ENCODE measurements at places on chromosomes 1 and 21.

DNA sequence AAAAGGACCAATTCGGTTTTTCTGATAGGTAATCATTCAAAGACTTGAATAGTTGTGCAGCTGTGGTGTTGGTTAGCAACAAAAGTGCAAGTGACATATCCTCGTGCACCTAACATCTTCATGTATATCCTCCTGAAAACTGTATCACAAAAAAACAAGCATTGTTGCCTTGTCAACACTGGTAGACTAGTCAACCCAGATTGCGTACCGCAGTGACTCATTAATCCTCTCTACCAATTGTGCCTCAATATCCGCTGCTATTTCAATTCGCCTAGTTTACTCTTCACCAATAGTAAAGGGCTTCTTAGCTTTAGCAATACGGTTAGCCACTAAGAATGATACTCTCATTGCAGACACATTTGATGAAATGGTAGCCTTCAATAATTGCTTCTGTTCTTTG, 3.5 kb downstream of the HHAT start:
- no peak for DNase-seq

GRCh38 chr1:217839161-217839560, 208.0 kb downstream of the SPATA17 start:
- no peak for DNase-seq

DNA sequence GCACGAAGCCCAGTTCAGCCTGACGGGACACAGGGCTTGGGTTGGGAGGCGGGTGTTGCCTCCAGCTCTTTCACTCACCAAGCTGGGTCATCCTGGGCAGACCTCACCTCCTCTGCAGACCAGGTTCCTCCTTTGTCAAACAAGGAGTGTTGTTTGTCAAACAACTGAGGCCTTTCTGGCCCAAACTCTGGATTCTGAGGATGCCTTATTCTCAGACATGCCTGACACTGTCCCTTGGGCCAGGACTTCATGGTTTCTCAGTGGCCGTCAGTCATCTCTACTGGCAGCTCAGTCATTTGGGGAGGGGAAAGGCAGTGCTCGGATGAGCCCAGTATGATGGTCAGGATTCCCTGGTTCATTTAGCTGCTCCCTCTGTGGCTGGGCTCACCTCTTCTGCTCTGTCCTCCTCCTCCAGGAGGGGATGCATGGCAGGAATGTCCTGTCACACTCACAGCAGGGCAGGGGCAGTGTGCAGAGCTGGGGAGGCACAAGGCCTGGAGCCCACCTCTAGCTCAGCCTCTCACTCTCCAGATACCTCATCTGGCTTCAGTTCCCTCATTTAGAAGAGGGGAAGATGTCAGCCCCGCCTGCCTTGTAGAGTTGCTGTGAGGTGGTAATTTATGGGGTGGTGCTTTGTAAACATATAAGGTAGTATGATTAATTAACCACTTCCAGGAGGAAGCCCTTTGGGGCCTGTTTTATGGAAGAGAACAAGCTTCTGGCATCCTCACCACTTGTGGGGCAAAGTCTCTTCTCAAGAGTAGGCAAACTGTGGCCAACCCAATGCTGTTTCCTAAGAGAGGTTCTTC, 20.6 kb downstream of the SLC2A1 start:
- DNase-seq: peak; percentile 67

DNA sequence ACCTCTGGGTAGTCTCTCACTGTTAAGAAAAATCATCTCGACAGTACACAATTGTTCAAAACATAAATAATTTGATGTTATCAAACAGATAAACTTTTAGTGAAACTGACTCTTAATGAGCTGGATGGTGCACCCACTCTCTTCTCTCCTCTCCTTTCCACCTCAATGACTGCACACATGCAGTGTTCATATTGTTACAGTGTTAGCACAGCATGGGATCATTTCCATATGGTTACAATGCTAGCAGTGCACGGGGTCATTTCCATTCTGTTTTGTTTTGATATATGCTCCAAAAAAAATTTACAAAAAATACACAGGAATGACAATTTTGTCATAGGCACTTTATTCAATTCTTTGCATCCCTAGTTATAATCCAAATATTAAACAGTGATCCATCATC, 26.4 kb upstream of the RNF187 start:
- DNase-seq: no peak

GRCh38 chr1:108537976-108538375, 21.9 kb upstream of the EEIG2 start:
- no peak for DNase-seq

DNA sequence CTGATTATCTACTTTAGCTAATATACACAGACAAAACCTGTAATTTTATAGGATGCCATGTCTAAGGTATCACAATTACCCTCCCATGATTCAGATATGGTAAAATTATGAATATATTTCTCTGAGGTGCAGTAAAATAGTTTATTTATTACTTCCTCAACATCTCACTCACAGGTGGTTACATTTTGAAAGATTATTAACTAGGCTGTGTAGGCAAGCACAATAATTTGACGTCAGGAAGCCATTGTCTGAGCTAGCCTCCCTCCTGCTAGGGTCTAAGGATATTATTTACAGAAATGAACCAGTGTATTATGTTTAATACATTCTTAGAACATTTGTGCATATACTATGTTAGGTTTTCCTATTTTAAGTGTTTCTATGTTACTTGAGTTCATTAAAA, 69.9 kb upstream of the ADGRL2 start:
- DNase-seq: no peak

DNA sequence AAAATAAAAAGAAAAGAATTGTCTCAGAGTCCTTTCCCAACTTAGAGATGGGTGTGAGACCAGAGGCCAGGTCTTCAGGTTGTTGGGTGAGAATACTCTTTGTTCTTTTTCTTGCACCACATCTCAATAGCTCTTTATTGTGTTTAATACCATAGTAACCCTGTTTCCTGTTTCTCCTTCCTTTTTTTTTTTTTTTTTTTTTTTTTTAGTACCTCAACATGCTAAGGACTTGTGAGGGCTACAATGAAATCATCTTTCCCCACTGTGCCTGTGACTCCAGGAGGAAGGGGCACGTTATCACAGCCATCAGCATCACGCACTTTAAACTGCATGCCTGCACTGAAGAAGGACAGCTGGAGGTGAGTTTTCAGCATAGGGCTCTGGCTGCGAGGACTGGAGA, 24.4 kb downstream of the CELF3 start:
- DNase-seq: peak; percentile 59

DNA sequence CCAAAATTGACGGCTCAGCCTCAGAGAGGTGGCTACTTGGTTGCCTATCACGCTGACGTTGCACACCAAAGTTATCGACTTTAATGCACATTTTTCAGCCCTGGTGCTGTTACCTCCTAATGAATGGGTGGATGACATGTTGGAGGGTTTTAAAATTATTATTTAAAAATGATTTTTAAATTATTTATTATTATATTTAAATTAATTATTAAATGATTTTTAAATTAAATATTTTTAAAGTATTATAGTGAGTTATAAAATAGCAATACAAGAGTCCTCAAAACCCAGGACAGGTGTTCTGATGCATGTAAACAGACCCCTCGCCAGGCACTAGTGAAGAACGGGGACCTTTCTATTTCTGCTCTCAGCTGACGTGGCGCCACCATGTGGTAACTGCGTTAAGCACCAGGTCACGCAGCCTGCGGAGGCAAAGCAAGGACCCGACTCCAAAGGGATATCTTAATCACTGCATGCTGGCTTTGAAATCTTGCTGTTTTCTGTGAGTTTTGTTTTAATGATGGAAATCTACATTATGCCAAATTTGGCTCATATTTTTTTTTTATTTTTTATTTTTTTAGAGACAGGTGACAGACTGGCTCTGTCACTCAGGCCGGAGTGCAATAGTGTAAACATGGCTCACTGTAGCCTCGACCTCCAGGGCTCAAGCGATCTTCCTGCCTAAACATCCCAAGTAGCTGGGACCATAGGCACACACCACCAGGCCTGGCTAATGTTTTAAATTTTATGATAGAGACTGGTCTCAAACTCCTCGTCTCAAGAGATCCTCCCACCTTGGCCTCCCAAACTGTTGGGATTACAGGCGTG, 22.6 kb downstream of the CASP9 start:
- peak; percentile 83 for DNase-seq

GRCh38 chr21:29873908-29874307, 65.9 kb downstream of the GRIK1 start:
- no peak for DNase-seq

DNA sequence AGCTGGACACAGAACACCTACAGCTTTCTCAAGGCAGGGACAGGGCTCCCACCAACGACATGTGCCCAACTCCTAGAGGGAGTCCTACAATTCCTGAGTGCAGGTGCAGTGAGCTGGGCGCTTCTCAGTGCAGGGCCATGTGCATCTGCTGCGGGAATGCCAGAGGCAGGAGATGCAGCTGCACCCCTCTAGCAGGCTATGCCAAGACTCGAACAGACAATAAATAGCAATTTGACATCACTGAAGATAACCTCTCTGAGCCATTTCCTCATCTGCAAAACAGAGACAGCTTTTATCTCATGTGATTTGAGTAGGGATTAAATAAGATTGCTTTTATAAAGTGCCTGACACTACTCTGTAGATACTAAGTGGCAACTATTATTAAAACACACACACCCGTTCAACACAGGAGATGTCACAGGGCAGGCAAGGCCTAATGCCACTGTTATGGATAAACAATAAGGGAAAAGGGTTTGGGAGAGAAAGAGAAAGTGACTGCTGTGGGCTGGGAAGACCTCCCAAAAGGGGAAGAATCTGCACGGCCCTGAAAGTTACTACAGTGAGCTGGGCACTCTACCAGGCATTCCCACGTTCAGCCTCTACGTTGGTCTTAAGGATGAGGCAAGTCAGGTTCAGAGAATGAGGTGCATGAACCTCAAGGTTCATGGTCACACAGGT, 5.7 kb downstream of the SLC9A1 start:
- DNase-seq: peak; percentile 45

- DNase-seq: no peak
Observed at GRCh38 chr1:203563291-203563690, 63.3 kb upstream of the ATP2B4 start.

- DNase-seq: no peak
Observed at GRCh38 chr1:89332461-89332860, 31.4 kb upstream of the GBP6 start.

DNA sequence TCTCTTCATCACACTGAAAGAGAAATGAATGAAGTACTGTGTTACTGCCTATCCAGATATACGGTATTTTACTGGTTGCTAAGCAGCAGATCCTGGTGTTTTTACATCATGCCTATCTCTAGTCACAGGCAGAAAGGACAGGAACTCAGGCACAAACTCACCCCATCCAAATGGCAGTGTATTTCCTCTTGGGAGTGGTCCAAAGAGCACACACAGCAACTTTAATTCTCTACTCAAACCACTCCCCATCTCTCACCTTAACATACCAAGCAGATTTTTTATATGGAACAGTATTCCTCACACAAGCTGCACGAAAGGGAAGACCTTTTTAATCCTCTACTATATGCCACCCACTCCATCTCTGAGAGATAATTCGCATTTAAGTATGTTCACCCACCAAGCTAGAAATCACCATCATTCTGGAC, 27.3 kb downstream of the EIF4G3 start:
- DNase-seq: peak; percentile 35

- no peak for DNase-seq
Observed at GRCh38 chr1:221760911-221761310, 19.0 kb upstream of the DUSP10 start.

- no peak for DNase-seq
Observed at GRCh38 chr1:74652711-74653139, 20.9 kb downstream of the ERICH3 start.

DNA sequence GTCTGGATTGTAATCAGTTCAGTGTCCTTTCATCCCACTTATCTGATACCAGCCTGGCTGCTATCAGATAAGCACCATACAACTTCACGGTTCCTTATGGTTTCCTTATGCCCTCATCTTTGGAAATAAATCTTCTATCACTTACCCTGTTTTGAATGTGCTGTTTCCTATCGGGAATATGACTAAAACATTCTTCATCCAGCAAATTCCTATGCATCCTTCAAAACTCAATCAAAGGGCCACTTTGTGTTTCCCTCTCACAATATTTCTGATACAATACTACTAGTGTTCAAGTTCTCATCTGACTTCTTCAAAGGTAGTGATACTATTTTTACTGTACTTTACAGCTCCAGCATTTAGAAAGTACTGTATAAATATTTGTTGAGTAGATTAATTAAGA, 513.2 kb downstream of the OMA1 start:
- DNase-seq: no peak

- DNase-seq: no peak
Observed at GRCh38 chr1:18147672-18148071, 40.1 kb downstream of the IGSF21 start.

DNA sequence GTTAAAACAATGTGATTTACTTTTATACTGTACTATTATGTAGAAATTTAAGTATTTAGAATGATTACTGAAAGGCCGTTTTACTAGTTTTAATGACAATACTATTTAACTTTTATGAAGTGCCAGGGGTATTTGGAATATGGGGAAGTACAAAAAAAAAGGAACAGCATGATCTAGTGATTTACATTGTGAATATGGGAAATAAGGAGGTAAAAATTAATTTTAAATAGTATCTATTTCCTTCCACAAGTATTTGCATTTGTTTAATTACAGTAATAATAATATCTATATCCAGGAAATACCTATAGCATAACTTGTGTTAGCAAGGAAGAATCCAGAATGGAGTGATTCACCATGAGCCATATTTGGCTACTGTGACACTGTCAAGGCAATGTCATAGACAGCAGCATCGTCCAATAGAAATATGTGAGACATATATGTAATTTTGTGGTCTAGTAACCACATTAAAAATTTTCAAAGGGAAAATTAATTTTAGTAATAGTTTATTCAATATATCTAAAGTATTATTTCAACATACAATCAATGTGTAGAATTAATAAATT, 22.0 kb downstream of the CNST start:
- DNase-seq: peak; percentile 51

DNA sequence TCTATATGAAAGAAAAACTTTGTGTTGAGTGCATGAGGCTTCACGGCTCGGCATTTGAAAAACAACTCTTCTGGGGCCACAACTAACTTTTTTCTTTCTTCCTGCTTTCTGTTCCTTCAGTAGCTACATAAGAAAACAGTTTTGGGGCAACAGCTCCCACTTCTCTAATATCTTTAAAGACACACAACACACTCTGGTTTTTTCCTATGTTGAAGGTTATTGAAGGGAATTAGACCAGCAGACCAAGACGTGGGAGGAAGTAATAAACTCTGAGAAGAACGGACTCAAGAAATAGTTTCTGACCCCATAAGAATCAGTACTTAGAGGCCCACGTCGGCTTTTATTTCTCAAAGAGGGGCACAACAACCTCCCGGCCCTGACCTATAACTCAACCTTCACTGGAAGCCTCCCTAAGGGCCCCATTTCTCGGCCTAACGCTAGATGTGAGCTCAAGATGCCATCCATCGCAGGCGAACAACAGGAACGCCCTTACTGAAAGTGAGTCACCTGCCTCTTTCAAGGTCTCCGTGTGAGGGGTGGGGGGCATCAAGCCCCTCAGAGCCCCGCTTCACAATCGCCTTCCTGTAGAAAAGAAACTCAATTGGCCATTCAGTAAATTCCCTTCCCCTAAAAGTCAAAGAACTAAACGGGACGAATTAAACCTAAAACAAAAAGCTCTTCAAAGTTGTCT, 844 bp downstream of the ZMYM6 start:
- DNase-seq: peak; percentile 75

GRCh38 chr1:7684132-7684531, 87.0 kb upstream of the VAMP3 start:
- no peak for DNase-seq
